Mesendoderm (in vitro differentiated cells): ENCODE measurements at places on chromosomes 6 and 20.

GRCh38 chr20:64072498-64073063 lies 6.7 kb downstream of the RGS19 start:
- no peak for DNase-seq

- no peak for DNase-seq
These were observed 3.2 kb downstream of the PNPLA1 start for GRCh38 chr6:36273067-36273466.

DNA sequence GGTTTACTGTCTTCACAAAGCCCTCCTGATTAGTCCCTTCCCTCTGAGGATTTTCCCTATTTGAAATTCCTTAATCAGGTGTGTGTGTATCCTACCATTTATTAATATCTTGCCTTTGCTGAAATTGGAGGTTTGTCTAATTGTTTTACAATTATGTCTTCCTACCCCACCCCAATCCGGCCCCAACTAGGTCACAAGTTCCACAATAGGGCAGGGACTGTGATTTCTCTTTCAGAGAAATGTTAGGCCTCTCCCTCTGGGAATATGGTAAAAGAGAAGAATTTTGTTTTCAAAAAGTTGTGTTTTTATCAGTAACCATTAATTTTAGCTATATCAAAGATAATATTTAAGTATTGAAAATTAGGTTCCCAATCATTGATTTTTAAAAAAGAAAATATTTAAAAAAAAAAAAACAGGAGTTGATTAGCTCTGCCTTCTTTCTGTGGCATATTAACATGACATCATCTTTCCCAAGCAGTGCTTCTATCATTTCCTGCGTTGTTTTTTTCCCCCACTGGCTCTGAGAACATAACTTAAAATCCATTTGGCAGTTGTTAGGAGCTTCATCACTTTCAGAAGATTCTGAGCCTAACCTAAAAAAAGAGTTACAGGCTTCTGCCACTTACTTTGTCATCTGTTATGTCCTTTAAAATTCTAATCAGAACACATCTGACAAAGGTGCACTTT lies 36.1 kb downstream of the BLOC1S5 start:
- DNase-seq: no peak

- DNase-seq: no peak
These were observed 63.1 kb downstream of the CDS2 start for GRCh38 chr20:5189917-5190316.

GRCh38 chr6:29995340-29995777 lies 53.0 kb downstream of the HLA-A start:
- no peak for DNase-seq

GRCh38 chr20:23668477-23668951 lies 20.3 kb downstream of the CST4 start:
- peak; percentile 79 for DNase-seq

DNA sequence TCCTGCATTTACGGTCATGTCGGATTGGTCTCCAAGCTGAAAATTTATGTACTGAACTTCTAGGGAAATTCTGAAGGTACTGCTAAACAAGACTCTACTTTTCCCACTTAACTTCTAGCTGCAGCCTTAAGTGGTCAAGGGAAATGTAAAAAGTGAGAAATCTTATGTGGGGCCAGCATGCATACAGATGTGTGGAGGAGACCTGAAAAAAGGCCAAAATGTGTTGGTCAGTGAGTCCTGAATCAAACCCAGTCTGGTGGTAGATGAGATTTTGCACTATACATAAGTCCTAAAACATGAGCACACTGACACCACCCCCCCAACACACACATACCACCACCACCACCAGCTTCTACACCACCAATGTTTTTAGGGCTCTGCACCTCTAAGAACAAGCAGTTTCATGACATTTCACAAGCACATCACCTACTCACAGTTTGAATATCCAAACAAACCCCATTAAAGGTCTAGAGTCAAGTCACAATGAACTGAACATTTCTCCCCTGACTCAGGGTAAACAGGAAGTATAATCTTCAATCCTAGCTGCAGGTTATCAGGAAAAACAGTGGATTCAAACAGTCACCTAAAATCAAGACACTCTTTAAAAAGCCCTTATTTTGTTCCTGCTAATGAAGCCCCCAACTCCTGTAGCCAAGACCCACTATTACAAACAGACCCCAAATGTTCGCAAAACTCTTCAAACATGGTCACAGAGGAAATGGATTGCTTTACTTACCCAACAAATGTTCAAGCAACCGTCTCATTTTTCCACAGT lies 1.6 kb downstream of the ZMYND8 start:
- DNase-seq: no peak

DNA sequence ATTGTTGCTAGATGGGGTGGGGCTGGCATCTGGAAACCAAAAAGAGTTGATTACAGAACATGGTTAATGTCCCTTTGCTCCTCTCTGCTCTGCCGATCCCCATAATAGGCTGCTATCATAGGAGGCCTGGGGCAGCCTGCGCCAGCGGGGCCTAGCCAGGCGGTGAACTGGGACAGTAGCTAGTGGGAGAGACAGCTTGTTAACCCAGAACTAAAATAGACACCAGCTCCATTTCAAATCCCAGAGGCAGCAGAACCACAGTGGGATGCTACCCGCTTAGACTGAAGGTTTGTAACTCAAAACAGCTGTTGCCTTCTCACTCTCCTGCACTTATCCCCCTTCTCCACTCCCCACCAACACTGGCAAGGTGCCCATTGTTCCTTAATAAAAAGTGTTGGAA lies 98.5 kb downstream of the SSR1 start:
- no peak for DNase-seq

DNA sequence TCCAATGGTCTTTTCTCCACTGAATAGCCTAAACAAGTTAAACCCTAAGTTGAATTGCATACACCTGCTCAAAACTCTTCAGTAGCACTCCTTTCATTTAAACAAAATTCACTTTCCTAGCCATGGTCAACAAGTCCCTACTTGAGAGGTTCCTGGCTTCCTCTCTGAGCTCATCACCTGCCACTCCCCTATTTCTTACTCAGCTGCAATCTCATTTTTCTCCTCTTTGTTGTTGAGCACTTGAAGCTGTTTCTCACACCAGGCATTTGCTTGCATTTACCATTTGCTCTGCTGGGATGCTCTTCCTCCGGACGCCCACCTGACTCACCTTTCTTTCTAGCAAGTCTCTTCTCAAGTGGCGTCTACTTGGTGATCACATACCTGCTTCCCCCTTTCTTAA lies 38.5 kb downstream of the EDN1 start:
- DNase-seq: no peak

- peak; percentile 35 for DNase-seq
These were observed 41.3 kb downstream of the WASF1 start for GRCh38 chr6:110137924-110138887.

DNA sequence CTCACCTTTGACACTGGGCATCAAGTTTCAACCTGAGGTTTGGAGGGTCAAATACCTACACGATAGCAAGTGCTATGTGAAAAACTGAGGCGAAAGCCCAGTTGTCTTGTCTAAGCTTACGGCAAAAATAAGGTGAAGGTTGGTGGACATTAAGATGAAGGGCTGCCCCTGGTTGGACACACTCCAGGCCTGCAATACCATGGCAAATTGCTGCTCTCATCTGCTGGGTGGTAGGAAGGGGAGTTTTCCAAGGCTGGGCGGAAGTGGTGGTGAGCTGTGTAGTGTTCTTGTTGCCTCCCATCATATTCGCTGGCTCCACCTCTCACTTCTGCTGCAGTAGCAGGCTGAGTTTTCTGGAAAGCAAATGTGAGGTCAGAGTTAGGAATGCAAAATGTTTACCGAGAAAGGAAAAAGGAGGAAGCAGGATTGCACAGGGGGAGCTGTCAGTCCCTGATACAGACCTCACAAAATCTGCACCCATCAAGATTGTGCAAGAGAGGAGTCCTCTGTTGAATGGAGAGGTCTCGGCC lies 33.7 kb downstream of the SCP2D1 start:
- DNase-seq: no peak

- no peak for DNase-seq
These were observed 107.7 kb downstream of the TRDN start for GRCh38 chr6:123529058-123529457.

DNA sequence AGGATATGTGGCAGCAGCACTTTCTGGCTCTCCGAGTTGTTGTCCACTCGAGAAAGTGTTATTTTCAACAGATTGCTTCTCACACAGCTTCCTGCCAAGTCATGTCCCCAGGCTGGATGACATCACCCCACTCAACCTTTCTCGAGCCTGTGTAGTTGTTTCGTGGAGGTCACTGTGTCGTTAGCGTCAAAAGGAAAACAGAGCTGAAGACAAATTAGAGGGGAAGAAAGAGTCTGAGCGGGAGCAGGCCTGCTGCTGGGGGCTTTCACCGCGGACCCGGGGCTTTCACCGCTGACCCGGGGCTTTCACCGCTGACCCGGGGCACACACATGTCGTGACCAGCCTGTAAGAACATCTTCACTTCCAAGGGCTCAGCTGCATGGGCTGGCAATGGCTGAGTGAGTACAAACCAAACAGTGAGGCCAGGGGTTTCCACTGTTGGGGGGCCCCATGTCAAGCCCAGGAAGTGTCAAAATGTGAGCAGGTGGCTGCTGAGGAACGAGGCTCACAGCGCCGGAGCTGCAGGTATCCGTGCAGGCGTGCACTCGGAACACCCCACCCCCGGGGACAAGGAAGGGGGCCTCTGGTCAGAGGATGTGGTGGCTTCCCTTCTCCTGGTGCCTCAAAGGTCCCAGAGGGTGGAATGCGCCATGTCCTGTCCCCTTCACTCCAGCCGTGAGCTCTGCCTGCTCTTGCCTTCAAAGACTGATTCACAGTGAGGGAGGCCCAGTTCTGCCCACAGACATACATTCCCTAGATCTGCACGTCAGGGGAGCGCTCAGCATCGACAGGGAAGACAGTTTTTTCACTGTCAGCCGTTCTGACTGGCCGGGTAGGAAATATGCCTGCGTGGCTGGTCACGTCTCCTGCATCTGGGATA lies 365.9 kb downstream of the TAF4 start:
- DNase-seq: peak; percentile 81

- peak; percentile 82 for DNase-seq
These were observed 160.1 kb upstream of the CITED2 start for GRCh38 chr6:139534472-139535115.

DNA sequence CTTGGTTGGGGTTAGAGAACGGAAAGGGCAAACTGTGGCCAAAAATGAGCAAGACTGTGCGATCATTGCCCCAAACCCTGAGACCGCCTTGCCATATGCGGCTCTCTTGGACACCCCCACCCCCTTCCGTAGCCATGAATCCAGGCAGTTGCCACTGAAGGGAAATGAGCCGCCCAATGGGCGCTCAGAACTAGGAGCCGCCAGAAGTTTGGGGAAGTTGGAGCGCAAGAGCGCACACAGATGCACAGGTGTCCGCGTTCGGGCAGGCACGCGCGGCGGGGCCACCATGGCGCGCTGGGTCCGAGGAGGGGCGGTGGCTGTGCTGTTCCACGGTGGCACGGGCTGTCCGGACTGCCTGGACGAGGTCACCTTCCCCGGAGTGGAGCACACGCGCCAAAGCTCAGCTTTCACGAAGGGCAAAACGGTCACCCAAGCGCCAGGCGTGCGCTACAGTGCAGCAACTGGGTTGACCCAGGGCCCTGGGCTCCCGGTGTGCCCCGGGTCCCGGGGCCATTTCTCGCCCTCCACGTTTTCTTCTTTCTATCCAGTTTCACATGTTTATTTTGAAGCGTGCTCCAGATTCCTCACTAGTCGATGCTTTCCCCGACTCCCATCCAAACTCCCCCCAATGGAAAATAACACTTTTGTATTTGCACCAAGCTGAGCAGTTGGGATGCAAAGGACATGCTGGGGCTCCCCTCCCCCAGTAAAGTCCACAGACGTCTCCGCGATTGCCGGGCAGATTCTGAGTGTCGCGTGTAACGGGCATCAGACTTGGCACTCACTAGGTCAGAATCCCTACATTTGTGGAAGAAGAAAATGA lies 906 bp upstream of the PDE10A start:
- peak; percentile 26 for DNase-seq

DNA sequence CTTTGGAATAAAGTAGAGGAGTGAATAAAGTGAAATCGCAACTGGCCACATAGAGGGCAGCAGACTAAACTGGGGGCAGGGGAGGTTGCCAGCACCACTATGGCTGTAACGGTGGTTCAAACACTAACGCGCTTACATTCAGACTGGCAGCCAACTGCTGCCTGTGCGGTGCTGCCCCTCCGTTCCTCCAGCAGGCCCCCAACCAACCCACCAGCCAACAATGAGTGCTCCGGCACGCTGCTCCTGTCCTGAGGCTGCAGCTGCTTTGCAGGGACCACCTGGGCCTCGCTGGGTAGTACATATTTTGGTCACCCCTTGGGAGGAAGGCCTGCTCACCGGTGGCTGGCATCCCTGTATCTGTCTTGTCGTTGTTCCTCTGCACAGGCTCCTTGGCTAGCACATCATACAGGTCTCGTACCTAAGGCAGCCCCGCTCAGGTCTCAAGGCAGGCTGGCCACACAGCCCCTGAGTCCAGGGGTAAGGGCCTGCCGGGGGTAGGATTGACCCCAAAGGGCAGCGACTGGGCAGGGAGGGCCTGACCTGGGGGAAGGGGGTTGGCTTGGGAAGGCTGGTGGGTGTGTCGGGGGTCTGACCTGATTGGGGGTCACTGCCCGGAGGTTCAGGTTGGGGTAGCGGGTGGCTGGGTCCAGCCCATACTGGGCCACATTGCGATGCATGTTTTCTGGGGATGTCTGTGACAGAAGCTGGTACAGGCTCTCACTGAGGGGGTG lies 6.3 kb downstream of the MICAL1 start:
- no peak for DNase-seq

- DNase-seq: no peak
These were observed 15.7 kb downstream of the ATP9A start for GRCh38 chr20:51752343-51752951.

DNA sequence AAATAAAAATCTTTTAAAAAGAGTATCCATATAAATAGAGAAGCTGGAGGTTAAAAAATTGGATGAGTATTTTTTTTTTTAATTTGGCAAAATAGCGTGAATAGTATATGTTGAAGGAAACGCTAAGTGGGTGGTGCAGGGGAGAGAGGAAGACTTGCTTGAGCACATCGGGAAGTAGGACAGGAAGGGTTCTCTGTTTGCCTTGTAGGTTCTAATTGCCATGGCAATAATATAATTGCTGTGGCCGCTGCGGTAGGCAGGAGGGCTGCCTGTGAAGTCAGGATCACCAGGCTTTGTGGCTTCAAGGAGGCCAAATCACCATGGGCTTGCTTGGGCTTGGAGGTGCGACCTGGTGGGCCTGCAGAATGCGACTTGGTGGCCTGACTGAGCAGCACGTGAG lies 35.1 kb downstream of the IGF2R start:
- DNase-seq: no peak
